Astrocyte (in vitro differentiated cells and primary cell): ENCODE measurements at places on chromosomes 1 and 21. TPM values are rescaled to one million over a fixed set of nuclear protein-coding genes. Genes with fewer than 3 reads are reported as not detected.
A peak's percentile ranks its signal among the peaks of the same experiment; 100 is the strongest.

- DNase-seq = no peak
These were observed 100.1 kb upstream of the GADD45A start for GRCh38 chr1:67584938-67585337.

The THEMIS2 gene
- 0.79 and 1.3 TPM in 2 replicates for total RNA-seq

GRCh38 chr1:50471967-50472366 is 48.7 kb upstream of the DMRTA2 start:
- DNase-seq = no peak

The GJA9 gene
- total RNA-seq = not detected in 2 replicates

The DENND4B gene
- total RNA-seq = 31.3 and 32.2 TPM in 2 replicates

DNA sequence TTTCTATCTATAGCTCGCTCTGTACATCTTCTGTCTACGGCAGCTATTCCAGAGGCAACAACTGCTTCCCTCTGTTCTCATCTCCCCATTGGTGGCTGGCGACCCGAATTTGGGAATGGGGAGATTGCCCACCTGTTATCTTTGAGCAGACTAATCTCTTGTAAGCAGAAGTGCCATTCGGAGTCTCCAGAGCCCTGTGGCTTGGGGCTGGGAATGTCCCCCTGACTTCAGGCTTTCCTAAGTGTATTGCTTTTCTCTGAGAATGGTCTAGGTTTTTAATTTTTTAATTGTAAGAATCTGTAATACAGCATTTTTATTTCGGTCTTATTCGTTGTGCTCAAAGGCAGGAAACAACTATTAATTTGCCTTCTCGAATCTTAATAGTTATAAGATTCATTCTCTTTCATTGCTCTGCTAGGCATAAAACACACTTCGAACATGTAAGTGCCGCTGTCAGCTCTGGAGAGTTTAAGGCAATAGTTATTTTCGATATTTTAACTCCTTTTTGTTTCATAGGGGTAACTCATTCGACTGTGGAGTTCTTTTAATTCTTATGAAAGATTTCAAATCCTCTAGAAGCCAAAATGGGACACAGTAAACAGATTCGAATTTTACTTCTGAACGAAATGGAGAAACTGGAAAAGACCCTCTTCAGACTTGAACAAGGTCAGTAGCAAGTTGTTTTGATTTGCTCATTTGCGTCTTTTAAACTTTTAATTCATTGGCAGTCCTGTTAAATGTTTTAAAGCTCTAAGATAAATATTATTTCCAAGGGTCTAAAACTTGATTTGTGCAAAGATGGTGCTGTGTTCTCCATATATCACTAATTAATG is 514 bp downstream of the AGL start:
- DNase-seq = no peak

The AGT gene
- total RNA-seq = 1.2 and 3.0 TPM in 2 replicates

DNA sequence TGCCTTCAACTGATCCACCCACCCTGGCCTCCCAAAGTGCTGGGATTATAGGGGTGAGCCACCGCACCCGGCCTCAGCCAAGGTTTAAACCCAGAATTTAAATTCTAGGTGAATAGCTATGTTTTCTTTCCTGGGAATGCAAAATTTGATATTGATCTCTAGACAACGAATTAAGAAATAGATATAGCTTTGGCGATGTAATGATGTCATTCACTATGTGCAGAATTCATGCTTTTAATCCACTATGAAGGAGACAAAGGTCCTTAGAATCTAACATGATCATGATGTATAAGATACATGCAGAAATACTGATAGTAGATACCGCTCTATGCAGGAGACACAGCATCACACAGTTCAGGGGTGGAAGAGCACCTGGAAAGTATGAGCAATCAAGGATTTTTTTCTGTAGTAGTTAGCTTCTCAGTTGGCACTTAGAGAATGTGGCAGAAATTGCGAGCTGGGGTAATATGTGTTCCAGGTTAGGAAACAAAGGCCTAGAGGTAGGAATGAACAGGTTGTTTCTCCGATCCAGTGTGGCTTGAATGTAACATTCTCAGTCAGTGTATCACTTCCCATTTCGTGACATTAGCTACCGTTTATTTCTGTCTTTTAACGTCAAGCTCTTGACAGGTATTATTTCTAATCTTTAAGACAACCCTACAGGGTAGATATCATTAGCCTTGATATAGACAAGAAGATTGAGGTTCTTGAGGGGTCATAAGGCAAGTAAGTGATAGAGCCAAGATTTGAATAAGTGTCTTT is 3.0 kb upstream of the CEP350 start:
- no peak for DNase-seq

DNA sequence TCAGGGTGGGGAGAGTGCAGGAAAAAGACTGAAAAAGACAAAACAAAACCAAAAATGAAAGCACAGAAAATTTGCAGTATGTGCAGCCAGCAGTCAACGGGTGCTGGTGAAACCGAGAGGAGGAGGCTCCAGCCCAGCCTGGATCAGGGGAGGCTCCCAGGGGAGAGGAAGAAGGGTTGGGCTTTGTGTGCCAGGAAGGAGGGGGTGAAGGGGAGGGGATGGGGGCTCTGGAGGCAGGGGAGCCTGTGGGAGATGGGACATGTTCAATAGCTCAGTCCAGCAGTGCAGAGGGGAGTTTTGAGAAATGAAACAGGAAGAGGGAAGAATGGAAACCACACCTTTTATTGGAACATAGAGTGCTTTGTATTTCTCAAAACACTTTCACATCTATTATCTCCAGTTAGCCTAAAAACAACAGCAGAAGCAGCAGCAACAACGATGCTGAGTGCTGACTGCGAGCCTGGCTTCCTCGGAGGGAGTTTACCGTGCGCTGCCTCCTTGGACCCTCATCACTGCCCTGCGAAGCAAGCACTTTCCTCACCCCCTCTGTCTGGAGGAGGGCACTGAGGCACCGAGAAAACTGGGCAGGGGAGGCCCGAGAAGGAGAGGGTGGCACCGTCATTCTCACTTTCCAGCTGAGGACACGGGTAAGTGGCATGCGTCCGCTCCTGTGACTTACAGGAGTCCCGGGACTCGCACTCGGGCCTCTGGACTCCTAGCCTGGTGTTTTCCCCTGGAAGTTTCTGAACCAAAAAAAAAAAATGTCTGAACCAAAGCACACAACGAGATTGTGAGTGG is 62.9 kb downstream of the MDM4 start:
- DNase-seq = no peak

The WLS gene
- 171 and 187 TPM in 2 replicates for total RNA-seq

- no peak for DNase-seq
These were observed 115.3 kb downstream of the HLCS start for GRCh38 chr21:36851121-36851520.

DNA sequence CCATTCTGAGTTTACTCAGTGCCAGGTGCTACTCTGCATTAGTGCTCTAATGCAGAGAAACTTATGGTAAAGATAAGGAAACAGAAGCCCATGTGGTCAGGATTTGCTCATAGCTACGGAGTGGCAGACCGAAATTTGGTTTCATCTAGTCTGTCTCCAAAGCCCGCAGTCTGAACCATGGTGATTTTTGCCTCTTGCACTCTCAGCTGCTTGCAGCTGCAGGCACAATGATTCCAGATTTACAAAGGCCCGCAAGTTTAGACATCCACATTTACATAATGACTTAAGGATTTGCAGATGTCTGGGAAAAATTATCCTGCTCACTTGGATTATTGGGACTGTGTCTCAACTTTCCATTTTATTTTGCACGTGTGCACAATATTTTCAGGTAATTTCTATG is 161.3 kb upstream of the KCNJ6 start:
- no peak for DNase-seq

DNA sequence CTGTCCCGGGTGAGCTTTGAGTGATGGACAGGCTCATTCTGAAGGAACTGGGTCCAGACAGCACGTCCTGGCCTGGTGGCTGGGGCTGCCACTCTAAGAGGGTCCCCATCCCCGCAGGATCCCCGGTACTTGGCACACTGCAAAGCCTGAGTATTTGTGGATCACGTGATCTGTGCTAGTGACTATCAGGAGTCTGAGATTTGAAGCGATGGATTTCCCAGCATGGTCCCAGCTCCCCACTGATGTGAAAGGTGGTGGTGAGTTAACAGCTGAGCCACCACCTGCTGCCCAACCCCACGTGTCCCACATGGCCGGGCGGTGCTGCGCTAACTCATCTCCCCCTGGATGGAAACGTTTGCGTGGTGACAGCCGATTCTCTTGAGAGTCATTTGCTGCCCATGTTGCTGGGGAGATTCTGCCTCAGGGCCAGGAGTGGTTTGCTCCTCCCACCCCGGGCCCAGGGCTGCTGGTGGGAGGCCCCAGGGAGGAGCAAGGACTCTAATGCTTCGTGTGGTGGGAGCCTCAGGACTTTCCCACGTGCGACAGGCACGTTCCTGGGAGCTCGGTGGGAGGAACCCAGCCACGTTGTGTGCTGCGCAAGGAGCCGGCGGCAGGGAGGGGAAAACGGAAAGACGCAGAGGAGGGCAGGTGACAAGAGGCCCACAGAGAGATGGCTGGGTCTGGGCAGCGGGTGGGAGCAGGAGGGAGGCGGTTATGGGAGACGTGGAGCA is 15.1 kb downstream of the FAAP20 start:
- DNase-seq = no peak

DNA sequence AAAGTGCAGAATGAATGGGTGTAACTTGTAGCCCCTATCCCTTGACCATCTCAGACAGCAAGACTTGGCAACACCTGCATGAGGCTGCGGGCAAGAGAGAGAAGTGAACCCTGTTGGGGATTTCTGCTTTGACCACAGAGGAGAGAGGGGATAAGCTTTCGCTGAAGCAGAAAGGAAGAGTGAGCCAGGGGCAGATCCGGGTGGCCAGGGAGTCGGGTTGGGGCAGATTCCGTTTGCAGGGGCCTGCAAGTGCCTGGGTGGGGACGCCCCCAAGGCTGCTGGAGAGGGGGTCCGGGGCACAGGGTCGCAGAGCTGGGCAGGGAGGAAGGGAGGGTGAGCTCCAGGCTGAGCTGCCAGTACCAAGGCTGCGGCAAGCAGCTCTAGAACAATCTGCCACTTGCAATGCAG is 25.3 kb upstream of the PIK3CD start:
- DNase-seq = no peak

The FCRL5 gene
- not detected in 2 replicates for total RNA-seq

The ERICH3 gene
- total RNA-seq = not detected in 2 replicates

The VPS13D gene
- 25.9 and 28.8 TPM in 2 replicates for total RNA-seq

The ZNF593OS gene
- total RNA-seq = not detected in 2 replicates

GRCh38 chr1:202018468-202019234 is 8.3 kb downstream of the ELF3 start:
- DNase-seq = no peak

GRCh38 chr1:51840182-51840581 is 38.3 kb downstream of the NRDC start:
- no peak for DNase-seq

GRCh38 chr1:162446946-162447345 is 35.0 kb upstream of the SH2D1B start:
- no peak for DNase-seq

The PARS2 gene
- total RNA-seq = 4.8 and 5.4 TPM in 2 replicates

DNA sequence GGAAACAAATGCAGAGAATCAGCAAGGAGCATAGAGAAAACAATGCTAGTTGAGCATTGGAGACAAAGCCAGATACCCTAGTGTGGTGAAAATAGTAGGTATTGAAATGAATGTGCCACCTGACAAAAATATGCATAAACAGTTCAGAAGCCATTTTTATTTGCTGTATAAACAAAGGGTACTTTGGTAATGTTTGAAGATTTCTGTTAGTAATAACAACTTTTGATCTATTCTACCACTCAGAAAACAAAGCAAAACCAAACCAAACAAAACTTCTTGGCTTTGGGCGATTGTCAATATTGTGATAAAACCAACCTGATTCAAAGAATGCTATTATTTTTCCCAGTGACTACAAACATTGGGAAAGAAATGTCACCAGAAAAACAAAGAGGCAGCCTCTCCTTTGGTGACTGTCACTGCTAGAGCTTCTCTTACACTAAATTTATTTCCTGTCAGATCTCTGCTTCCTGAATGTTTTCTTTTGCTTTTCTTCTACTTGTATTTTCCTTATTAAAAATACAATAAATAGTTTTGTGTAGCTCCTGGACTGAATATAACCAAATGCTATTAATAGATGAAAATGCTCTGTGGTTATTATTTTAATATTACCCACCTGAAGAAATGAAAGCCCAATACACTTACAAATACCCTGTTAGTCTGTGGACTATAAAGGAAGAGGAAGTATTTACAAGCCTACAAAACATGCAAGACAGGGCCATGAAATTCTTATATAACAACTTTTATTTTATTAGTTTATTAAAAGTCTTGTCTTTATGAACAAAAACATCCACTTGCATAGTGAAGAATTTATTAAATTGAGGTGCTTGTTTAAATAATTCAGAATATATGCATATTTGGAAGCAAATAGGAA is 5.7 kb downstream of the ATP6V1G3 start:
- DNase-seq = no peak

- no peak for DNase-seq
These were observed 10.7 kb downstream of the DHRS3 start for GRCh38 chr1:12607263-12607662.

GRCh38 chr1:10785728-10786638 is 10.5 kb downstream of the CASZ1 start:
- DNase-seq = no peak

The LCE3E gene
- total RNA-seq = not detected in 2 replicates

- DNase-seq = no peak
These were observed 9.2 kb upstream of the CPT2 start for GRCh38 chr1:53187401-53187800.

The SLC35F3 gene
- 0.38 and 0.57 TPM in 2 replicates for total RNA-seq

The NES gene
- total RNA-seq = 280 and 310 TPM in 2 replicates

The MX2 gene
- 8.6 and 13.8 TPM in 2 replicates for total RNA-seq

DNA sequence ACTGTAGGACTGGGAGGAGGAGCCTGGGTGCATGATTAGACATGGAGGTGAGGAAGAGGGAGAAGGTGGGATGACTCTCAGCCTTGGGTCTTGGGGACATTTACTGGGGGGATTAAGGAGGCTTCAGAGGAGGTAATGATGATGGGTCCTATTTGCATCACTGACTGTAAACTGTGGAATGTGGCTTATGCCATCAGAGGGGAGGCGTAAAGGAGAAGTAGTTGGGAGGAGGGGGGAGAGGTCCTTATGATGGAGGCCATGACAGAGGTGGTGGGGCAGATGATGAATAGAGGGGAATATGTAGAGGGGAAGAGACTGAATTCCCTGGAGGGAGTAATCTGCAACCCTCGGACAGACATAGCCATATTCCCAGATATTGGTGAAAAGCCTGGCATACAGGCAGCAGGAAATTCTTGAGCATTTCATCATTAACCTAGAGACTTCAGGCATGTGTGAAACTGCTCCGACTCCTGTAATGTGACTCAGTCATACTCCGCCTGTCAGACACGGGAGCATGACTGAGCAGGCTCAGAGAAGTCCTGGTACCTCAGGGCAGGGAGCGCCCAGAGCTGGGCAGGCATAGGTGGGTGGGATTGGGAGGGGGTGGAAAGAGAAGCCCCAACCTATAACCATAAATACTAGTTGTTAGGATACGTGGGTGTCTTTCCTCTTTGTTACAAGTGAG is 8.0 kb upstream of the LCE5A start:
- peak; percentile 3 for DNase-seq

GRCh38 chr1:221878134-221878533 is 136.2 kb upstream of the DUSP10 start:
- peak; percentile 12 for DNase-seq

DNA sequence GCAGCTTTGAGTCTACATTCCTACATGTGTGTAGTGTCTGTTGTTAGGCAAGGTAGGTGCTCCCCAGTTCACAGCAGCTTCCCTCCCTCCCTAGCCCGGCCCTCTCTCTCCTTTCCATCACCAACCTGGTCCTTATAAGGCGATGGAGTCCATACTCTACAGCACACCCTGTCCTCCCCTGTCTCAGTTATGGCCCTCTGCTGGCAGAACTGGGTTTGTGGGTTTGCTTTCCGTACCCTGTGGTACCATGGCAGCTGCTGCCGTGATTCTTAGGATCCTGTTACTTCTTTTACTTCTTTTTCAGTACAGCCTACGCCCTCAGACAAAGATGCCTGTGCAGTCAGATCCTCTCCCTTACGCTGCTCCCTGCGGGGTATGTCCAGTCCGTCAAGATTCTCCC is 31.7 kb downstream of the AK5 start:
- DNase-seq = no peak
